ENCODE measurements at places on chromosomes 13 and 19.

DNA sequence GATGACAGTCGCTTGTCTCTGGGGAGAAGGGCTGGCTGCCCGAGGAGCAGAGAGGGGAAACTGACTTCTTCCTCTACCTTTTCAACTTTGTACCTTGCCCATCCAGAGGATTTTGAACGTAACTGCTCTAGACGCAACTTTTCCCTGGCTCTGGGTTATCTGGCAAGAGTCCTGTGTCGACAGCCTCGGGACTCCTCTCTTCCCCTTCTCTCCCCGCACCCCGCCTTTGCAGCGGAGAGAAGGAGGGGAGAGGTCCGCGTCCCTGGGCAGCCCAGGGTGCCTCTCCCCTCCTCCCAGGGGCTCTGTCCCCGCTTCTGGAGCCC, 574 bp downstream of the SH3GL1 start:
- no peak for DNase-seq

DNA sequence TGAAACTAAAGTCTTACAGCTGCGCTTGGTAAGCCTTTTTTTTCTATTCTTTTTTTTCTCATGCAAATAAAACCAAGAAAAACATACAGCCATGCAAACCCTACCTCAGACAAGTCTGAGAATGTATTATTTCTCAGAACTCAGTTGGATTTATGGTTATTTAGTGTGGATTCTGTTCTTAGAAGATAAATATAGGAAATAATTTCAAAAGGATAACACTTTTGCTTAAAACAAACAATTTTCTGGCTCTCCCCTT, 40.7 kb upstream of the TNFSF11 start:
- DNase-seq: no peak

DNA sequence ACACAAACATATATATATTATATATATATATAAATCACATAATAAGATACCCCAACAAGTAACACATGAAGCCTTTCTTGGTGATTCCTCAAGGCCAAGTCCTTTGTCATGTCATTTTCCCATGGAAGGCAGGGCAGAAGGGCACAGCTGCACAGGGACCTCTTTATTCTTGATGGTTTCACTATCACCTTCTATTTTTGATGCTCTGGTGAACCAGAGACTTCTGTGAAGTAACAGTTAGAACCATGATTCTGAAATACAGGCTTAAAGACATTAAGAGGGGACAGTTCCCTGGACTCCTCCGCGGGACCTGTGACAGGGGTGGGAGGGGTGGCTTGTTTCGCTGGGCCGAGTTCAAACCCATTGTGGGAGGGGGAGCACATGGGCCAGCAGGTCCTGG, 104.0 kb downstream of the DGKH start:
- no peak for DNase-seq

DNA sequence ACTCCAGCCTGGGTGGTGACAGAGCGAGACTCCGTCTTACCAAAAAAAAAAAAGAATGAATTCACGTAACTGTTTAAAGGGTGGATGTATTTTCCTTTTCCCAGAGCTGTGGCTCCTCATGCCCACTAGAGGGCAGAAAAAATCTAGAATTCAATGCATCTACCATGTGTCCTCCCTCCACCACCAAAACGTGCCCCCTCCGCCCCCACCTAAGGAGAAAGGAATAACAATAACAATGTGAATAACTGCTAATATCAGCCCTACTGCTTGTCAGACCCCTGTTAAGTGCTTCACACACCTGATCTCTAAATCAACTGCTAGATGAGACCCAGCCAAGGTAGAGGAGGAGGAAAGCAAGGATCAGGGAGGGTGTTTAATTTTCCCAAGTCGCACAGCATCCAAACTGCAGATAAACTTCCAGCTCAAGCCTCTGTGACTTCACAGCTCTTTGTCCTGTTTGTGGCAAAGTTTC, 20.2 kb upstream of the PNMA8B start:
- no peak for DNase-seq

- DNase-seq: no peak
These were observed 557.0 kb downstream of the FGF9 start for GRCh38 chr13:22227895-22228294.

All from testis (tissue), 5 donors.